ENCODE measurements at places on chromosomes 13 and 19.
A peak's percentile ranks its signal among the peaks of the same experiment; 100 is the strongest.

DNA sequence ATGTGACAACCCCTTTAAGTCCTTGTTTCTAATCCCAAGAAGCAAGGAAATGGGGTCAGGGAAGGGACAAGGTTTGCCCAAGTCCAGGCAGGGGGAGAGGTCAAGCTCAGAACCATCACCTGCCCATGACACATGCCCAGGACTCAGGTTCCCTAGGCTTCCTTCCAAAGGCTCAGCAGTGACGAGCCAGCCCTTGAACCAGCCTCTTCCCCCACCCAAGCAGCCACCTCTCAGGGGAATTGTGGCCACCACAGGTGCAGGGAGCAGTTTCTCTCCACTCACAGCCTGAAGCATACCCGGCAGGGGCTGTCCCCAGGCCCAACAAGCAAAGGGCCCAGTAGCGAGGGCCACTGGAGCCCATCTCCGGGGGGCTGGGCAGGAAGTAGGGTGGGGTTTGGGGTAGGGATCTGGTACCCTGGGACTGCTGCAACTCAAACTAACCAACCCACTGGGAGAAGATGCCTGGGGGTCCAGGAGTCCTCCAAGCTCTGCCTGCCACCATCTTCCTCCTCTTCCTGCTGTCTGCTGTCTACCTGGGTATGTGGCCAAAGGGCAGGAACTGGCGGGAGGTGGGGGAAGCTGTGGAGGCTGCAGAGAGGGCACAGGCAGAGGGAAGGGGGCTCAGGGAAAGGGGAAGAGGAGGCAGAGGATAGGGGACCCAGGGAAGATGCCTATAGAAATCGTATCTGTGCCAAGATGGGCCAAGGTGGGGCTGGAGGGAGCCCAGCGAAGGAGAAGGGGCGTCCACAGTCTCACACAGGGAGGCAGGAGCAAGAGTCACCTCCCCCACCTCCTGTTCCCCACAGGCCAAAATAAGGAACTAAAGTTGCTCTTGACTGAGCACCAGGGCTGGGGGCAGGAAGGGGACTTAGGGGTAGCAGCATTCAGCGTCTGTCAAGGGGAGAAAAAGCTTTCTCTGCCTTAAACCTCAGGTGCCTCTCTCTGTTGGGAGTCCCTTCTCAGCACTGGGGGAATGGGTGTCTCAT is at the start of gene CD79A:
Gene CD79A (plus strand): TSS at position 433 of the 986 bp plus-strand sequence. CDS start 26 bp downstream, at position 459.
- no peak for DNase-seq

DNA sequence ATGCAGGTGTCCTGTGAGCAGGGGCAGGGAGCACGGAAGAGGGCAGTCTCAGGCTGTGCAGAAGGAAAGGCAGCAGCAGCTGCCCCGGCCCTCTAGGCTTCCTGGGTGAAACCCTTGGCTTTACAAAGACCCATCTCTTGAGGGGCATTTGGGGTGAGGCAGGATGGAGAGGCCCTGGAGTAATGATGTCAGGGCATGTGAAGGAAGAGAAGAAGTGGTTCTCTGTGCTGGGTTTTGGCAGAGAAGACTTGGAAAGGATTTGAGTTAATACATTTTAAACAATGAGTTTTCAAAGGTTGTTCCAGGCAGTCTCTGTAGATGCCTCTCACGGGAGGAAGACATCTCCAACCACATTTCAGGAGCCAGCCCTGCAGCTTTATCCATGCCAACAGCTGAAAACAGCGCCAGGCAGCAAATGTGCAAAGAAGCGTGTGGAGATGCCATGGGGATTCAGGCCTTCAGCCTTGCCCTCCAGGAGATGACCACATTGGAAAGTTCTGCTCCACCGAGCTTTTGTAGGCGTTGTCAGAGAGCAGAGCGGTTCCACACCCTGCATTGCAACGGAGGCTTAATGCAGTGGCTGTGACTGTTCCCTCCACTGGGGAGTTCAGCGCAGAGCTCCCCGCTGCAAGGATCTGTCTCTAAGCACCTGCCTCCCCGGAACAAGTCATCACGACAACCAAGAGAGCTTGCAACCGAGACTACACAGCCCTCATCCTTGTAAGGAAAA is 322.8 kb downstream of the UQCRFS1 start:
- no peak for DNase-seq

DNA sequence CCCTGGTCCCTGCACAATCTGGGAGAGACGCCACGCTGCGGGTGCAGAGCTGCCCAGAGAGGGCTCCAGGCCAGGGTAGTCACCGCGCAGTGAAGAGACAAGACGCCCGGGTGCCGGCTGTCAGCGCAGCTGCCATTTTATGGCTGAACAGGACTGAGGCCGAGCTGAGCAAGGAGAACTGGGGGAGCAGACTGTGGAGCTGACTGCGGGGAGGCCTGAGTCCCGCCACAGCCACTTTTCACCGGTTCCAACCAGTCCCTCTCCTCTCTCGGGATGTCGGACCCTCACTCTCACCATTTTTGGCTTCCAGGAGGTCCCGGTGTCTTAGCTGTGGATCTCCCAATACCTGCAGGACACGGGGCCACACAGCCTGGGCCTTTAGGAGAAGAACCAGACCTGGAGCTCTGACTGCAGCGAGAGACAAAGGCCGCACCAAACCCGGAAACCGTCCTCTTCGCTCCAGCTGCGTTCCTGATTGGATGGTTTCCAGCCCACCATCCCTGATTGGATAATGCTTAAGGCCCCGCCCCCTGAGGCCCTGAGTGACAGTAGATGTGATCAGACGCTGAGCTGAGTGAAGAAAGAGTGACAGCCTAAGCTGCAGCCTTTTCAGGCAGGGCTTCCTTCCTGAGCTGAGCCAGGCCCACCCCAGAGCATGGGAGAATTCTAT is at the start of gene ZNF626:
Gene ZNF626 (minus strand): TSS at position 422 of the 670 bp plus-strand sequence. CDS start 125 bp downstream, at position 297.
- peak; percentile 95 for DNase-seq

DNA sequence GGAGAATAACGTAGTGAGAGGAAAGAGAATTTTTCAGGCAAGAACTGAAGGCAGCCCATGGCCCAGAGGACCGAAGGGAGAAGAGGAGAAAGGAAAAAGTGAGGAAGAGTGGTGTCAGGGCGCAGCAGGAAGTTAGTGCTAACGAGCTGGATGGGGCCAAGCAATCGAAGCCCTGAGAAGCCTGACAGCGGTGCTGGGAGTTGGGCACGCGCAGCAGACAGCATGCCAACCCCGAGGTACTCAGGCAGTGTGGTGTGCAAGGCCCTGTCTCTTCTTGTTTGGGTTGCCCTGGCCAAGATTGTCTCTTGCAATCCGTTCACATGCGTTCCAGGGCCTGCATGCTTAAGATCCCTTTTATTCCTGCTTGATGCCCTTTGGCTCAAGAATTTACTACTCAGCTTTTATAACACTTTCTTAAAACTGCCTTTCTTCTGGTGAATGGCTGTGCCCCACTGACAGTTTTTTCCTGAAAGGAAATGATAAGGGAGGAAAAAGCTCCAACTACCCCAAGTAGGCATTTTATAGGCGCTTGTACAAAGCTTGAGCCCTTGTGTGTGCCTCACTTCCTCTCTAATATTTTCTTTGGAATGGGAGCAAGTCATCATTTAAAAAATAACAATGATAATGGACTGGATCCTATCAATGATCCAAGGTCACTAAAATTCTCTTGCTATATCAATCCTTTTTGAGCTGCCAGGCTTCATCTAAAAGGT is 115.4 kb downstream of the FLT1 start:
- no peak for DNase-seq

DNA sequence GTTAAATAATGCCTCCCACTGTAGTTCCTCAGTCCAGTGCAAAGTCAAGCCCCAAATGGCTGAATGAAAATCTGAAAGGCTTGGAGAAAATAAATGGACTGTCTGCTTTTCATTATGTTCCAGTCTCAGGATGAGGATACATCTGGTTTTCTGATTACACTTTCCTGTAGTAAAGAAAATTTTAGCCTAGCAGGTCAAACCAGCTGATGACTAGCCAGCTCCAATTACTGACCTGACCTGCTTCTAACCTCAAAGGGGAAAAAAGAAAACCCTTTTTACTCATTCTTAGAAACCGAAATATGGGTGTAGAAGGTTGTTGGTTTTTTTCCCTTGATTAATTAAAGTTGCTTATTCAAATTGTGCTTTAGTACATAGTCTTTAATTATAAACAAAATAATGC is 418.4 kb downstream of the EFNB2 start:
- DNase-seq: no peak

GRCh38 chr13:78841358-78841963 is 182.5 kb upstream of the OBI1 start:
- DNase-seq: no peak

DNA sequence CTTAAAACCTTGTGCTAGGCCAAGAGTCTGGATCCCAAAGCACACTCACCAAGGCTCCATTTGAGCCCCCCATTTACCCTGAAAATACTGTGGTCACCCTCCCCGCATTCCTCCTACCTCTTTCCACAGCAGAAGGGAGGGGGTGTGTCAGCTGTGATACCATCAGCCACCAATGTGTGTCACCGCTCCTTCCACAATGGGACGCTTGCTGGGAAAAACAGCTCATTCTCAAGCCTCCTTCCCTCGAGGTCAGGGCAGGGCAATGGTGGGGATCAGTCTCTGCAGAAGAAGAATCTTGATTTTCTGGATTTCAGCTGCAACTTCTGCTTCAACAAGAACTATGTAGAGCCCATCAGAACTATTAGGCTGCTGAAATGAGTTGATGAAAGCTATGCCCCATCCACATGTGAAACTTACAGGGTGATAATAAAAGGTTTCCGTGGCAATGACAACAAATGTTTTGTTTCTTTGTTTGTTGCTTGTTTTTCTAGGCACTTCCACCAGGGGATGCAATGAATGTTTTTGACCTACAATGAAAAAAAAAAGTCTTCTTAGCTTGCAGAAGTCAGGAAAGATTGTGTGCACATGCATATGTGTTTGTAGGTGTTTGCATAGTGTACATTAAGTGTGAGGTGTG is 26.4 kb upstream of the ZNF507 start:
- no peak for DNase-seq

DNA sequence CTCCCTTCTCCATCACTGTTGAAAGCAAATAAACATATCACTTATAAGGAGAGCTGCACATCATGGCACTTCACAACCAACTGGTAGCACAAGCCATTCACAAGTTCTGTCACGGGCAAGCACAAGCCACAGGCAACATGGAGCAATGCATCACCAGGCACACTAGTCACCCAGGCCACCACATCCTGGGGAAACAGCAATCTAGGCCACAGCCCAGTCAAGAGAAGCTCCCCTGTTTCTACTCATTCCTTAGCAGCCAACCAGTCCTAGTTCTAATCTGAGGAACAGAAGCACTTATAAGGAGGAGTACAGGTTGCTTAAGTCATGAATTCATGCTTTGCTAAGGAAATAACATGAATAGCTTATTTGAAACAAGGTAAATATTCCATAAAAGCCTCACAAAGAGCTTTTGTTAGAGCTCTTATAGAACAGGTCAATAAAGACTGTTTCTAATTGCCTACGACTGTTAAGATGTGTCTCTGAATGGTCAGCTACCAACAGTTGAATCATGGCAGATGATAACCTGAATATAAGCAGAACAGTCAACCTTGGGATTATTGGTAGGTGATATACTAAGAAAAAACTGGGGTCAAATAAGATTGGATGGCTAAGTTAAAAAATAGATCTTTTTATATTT is 169.0 kb downstream of the TBC1D4 start:
- peak; percentile 56 for DNase-seq
